Activated T-cell treated with anti-CD3 and anti-CD28 coated beads, Interleukin-2, amount 50 U/mL, for 4 hours (primary cell): ENCODE measurements at places on chromosomes 7 and 10.
A peak's percentile ranks its signal among the peaks of the same experiment; 100 is the strongest.

DNA sequence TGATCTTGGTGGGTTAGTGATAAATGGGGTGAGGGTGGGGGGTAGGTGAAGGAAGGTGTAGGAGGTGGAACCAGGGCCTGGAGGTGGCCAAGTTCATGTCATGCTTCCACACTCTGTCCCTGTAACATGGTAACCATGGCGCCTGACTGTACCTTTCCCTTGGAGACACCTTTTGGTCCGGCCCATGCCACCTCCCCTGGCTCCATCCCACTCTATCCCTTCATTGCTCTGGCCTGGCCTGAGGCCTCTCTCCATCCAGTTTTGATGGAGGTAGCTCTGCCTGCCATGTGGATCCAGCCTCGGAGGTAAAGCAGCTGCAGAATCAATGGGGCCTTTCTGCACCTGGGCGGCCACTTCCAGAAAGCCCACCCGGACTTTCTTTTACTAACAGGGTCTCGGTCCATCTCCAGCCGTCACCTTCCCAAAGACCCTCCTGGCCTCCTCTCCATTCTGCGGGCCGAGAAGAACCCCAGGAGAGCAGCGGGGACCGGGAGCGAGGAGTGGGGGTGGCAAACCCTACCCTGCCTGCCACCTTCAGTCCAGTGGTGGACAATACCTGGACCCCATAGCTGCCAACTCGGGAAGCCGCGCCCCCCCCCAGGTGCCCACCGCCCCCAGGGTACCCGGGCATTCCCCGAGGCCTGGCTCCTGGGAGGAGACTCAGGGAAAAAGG is 504 bp upstream of the TRRAP start:
- no peak for DNase-seq

DNA sequence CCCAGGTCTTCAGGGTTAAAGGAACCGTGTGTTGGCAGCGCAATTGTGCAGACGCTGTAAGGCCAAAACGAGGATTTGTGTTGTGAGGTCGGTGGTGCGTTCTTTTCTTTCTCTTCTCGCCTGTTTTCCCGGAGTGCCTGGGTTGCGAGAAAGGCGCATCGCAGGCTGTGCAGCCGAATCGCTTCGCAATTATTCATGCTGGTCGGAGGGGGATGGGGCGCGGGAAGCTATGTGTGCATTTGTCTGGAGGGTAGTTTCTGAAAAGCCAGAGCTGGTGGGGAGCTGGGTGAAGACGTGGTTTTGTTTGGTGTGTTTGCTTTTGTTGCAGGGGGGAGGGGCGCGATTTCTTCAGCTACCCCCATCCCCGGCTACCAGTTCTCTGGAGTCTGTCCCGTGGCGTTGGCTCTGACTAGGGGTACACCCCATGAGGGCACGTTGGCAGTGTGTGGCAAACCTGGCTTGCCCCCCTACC is 2.1 kb downstream of the MXI1 start:
- peak; percentile 58 for DNase-seq

DNA sequence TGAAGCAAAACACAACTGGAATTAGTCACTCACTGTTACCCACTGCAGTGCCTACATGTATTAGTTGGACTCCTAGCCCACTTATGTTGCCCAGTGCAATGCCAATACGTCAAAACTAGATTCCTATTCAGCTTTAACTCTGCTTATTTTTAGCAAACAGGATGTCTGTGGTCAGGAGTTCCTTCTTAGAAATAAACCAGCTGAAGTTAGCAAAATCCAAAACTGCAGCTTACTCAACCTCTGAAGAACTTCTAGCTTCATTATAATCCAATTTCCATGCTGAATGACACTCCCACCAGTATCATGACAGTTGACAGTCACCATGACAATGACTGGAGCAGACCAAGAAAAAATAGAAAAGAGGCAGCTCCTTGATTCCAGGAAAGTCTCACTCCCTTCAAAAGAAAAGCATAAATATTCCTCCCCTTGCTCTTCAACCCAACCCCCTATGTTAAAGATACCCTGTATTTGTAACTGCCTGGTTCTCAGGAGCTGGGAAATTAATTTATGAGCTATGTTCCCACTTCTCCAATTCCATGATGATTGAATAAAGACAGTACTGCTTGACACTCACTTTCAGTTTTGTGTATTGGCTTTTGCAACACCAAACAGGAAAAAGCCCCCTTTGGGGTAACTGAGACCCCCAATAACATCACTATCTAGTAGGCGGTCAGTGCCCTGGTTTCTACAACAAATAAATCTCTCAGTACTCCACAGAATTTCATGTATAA is 327.4 kb downstream of the SORCS1 start:
- DNase-seq: no peak

DNA sequence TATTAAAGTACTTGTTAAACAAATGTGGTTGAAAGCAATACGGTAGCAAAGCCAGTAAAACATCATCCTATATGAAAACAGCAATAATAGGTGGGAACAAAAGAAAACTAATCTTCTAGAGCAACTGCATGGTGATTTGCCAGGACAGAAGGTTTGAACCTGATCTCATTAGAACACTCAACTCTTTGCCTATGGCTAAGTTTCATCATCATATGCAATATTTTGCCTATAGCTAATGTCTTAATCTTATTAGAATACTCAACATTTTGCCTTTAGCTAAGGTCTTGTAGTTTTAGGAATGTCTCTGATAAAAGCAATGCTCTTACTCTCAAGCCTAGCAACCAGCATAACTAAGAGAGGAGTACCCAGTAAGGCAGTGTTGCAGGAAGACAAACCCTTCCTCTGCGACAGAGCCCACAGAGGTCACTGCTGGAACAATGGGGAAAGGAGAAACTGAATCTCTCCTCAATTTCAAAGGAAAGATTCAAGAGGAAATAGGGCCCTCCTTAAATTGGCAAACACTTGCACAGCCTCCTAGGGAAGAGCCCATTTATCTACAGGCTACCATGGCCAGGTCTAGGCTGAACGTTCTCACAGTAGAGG is 38.3 kb downstream of the CADPS2 start:
- DNase-seq: no peak

- DNase-seq: no peak
Observed at GRCh38 chr7:108094346-108094745, 35.8 kb downstream of the LAMB4 start.

DNA sequence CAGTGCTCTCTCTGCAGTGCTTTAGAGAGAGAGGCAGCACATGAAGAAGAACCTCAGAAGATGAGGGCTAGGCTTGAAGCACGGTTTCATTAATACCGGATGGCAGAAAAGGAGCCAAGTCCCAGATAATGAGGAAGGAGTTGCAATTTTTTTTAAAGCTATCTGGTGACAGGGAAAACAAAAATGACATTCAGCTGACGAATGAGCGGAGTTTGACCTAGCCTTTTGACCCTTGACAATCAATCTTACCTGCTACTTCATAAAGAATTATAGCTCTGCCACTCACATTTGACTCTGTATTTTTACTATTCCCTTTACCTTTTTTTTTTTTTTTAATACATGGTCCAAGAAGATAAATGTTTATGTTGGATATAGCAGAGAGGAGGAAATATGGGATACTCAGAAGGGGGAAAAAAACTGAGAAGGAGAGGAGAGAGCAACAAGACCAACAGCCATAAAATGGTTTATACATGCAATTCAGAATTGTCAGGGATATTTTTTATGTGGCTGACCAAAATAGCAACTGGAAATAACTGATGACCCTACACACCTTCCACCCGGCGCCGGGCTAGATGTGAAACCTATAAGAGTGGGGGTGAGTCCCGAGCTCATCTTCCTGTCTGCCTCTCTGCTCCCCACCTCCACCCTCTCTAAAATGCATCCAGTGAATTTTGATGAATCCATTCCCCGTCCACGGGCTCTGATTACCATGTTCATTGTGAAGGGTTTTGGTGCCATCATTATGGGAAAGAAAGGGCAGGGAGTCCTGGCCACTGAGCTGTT is 274.4 kb upstream of the YAE1 start:
- no peak for DNase-seq

DNA sequence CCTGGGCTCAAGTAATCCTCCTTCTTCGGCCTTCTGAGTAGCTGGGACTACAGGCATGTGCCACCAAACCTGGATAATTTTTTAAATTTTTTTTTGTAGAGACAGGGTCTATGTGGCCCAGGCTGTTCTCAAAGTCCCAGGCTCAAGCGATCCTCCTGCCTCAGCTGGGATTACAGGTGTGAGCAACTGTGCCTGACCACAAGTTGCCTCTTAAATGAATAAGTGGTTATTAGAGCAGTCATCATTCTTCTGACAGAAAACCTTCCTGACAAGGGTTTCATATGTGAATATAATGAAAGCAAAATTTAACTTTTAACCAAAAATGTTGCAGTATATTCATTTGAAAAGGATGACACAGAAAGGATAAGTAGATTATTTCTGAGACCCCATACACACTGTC is 532.5 kb downstream of the GRM8 start:
- no peak for DNase-seq

GRCh38 chr10:89975771-89976170 is 274.4 kb downstream of the KIF20B start:
- no peak for DNase-seq

DNA sequence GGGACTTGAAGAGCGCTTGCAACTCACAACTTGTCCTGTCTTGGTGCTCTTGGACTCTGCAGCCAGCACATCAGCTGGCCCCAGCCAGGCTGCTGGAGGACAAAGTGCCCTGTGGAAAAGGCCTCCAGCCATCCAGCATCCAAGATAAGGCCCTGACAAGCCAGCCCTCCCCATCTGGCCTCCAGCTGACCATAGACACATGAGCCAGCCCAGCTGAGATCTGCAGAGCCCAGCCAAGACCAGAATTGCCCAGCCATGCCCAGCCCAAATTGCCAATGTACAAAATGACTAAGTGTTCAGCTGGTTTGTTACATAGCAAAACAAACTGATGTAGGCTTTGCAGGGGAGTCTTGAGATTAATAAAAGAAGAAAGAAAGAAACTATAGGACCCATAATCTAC is 36.0 kb upstream of the FRMD4A start:
- DNase-seq: no peak

DNA sequence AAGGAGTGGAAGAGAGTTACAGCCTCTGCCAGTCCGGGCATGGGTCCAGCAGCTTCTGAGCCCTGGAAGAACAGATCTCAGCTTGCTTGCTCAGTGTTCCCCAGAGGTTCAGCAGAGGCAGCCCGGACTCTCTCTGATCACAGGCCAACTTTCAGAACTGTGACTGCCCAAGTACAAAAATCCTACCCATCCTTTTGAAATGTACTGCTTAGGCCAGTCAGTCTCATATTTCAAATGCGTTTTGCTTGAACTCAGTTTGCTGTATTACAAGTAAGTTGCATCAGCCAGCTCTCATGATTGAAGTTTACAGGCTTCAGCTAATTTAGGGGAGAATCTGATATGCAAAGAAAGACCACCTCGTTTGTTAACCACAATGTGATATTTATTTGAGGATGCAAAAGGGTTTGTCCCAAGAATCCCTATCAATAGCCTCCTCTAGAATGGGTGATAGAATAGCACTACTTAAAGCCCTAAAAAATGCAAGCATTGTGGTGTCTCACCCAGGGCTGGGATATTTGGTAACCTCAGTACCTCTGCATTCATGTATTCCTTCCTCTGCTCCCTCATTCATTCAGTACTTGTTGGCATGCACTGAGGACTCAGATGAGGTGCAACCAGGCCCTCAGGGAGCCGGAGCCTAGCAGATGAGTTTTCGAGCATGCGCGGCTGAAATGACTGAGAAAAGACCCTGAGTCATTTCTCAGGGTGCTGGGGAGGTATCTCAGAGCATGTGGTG is 7.0 kb downstream of the AIMP2 start:
- DNase-seq: no peak

GRCh38 chr10:31792745-31793144 is 135.9 kb downstream of the ARHGAP12 start:
- DNase-seq: no peak

- no peak for DNase-seq
Observed at GRCh38 chr7:27364344-27364758, 121.7 kb downstream of the EVX1 start.

- DNase-seq: no peak
Observed at GRCh38 chr7:2512179-2512661, 7.4 kb upstream of the LFNG start.

GRCh38 chr7:79217976-79218626 is 235.4 kb downstream of the MAGI2 start:
- DNase-seq: no peak

DNA sequence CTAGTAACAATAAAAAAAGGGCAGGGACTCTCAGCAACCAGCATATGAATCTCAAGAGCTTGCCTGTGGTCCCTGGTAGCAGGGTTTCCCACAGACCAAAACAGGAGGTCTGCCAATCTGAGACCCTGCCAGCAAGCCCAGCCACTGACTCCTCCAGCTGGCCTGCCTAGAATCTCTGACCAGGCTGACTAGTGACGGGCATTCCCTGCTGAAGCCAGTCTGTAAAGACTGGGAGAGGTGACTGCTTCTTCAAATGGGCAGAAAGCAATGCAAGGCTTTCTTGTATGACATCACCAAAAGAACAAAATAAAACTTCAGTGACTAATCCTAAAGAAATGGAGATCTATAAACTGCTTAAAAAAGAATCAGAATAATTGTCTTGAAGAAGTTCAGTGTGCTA is 249.4 kb downstream of the TCF7L2 start:
- DNase-seq: no peak

DNA sequence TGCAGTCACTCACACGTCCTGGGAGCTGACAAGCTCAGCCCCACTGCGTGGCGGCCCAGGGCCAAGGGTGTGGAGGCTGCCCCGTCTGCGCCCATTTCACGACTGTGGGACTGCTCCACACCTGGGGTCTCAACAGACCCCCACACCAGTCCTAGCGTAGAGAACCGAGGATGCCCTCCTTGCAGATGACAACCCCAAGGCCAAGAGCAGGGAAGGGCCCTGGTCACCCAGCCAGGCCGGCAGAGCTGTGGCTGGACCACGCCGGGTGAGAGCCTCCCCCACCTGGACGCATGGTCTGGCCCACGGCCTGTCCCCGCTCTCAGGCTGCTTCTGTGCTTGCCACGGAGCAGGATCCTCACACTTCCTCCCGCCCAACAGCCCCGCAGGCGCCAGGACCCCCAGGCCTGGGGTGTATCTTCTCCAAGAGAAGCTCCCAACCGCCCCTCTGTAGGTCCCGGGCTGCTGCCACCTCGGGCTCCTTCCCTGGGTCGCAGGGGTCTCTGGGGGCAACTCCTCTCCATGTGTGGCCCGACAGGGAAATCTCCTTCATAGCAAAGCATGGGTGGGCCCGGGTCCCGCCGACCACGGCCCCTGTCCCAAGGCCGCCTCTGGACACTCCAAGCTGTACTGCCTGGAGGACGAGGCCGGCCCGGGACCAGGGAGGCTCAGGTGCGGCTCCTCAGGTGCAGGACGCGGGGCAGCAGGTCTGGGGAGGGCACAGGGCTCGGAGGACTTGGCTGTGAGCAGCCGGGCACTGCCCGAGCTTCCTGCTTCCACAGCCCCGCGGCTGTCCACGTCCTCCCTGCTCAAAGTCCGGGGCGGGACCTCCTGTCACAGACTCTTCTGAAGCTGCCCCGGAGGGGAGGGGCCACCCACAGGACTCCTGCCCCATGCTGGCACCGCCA is 88.8 kb downstream of the FOXL3 start:
- DNase-seq: no peak
